ENCODE measurements at places on chromosomes 4 and X.

DNA sequence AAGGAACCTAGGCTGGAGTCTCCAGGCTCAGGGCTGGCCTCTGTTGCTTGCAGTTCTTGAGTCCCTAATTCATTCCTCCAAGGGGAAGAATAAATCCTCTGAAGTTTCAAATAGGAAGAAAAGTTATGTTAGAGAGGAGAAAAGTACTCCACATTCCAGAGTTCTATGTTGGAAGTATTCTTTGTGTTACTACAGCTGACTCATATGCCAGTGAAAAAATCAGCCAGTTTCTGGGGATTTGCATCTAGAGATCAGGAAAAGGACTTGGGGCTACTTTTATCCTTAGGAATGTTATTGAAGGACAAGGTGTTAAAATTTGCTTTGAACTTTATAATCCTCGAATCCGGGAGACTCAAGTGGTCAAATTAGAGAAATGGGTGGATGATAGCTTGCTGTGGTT is 11.7 kb upstream of the NUDT9 start:
- DNase-seq = no peak

DNA sequence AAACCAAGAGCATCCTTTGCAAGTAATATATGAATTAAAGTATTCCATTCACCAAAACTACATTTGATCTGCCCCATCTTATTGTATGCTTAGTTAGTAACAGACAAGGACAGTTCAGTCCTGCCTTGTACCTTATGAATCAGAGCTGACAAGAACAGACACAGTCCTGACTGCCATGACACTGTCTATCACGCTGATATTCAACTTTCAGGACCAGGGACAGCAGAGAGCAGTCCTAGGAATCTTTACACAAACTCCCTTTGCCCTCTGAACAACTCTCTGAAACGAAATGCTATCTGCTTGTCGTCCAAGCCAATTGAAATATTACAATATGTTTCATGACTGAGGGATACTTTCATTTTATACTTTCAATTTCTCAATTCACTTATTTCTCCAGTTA is 268.6 kb upstream of the VCX start:
- DNase-seq = no peak

DNA sequence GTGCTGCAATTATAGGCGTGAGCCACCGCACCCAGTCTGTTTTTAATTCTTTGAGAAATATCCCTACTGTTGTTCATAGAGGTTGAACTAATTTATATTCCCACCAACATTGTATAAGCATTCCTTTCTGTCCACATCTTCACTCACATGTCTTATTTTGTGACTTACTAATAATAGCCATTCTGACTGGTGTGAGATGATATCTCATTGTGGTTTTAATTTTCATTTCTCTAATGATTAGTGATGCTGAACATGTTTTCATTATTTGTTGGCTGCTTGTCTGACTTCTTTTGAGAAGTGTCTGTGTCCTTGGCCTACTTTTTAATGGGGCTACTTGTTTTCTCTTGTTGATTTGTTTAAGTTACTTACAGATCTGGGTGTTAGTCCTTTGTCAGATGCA is 310.9 kb upstream of the MAOA start:
- DNase-seq = no peak

- DNase-seq = no peak
Measured at GRCh38 chr4:1191621-1192020, 19.2 kb upstream of the SPON2 start.

DNA sequence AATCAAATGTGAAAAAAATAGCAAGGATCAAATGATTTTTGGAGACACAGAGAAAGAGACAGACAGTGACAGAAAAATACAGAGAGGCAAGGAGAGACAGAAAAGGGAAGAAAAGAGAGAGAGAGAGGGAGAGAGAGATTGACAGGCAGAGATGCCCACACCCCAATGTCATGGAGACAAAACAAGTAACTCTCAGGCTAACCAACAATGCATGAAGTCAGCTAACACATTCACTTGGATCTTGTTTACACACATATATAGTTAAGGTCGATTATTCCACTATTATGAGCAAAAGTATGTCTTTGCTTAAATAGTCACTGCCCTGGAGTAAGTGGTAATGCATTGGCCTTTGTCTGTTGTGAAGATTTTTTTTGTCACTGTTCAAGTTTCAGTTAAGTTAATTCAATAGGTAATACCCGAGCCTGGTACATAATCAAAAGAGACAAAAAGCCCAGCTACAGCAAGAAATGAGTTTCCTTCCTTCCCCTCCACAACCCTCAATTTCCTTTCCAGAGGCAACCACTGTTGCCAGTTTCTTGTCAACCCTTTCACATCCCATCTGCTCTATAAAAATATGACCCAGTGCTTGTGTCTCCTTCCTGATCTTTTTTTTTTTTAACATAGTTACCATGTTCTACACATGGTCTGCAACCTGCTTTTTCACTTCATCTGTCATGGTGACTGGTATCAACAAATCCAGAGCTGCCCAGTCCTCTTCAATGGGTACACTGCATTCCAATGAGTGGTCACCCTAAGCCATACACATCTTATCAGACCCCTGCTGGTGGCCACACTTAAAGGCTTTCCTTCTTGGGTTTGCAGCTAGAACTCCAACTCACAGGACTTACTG is 52.1 kb downstream of the PROM1 start:
- DNase-seq = no peak

- no peak for DNase-seq
Measured at GRCh38 chrX:72715546-72715945, 1.4 kb upstream of the PHKA1 start.

DNA sequence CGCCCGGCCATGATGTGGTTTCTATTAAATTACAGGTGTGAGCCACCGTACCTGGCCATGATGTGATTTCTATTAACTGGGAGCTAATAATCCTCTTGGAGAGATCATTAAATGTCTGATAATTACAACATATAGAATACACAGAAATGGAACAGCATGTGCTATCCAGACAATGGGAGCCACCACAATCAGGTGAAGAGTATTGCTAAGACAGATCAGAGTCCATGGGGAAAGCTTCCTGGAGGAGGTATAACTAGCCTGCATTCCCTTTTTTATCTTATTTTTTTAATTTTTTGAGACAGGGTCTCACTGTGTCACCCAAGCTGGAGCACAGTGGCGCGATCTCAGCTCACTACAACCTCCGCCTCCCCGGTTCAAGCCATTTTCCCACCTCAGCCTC is 146.8 kb downstream of the CHRNA9 start:
- no peak for DNase-seq

DNA sequence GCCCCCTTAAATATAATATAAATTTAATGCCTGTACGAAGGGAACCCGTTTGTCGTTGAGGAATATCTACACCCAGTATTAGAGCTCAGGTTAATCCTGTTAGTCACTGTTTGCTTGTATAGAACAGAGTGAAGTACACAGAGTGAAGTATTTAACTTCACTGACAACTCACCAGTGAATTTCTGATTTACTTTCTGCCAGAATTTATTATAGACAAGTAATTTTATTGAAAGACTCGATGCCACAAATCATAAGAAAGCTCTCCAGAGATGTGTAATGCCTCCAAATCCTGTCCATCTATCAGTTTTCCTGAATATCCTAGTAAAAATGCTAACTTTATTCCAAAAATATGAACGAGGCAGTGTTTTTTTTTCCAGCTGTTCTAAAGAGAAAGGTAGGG is 1.6 kb downstream of the GAB1 start:
- no peak for DNase-seq

GRCh38 chrX:129654652-129655546 is at the start of gene APLN:
TSS of gene APLN (minus strand) at chrX:129654956. CDS start at chrX:129654630, 326 bp downstream.
- no peak for DNase-seq

DNA sequence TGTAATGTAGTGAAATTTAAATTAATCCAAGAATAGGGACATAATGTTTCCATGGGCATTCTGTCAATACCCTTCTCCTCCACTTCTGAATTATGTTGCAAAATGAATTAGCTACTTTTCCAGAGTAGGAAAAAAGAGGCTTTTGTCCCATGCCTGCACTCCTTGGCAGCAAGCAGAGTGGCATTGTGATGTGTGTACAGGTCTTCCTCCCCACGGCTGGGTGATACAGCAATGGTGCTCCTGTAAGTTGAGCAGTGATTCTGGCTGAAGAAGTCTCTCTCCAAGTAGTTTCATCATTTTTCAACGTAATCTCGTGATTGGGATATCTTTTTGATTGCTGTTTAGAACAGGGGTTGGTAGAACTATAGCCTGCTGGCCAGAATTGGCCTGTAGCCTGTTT is 59.9 kb downstream of the KIT start:
- no peak for DNase-seq

- DNase-seq = no peak
Measured at GRCh38 chrX:5549512-5549911, 679.2 kb downstream of the NLGN4X start.

GRCh38 chr4:140724760-140725159 is 31.4 kb downstream of the TBC1D9 start:
- no peak for DNase-seq

- DNase-seq = peak; percentile 42
Measured at GRCh38 chrX:95703696-95704095, 980.9 kb upstream of the DIAPH2 start.

- DNase-seq = no peak
Measured at GRCh38 chrX:149682031-149682430, 29.8 kb upstream of the MAGEA11 start.

DNA sequence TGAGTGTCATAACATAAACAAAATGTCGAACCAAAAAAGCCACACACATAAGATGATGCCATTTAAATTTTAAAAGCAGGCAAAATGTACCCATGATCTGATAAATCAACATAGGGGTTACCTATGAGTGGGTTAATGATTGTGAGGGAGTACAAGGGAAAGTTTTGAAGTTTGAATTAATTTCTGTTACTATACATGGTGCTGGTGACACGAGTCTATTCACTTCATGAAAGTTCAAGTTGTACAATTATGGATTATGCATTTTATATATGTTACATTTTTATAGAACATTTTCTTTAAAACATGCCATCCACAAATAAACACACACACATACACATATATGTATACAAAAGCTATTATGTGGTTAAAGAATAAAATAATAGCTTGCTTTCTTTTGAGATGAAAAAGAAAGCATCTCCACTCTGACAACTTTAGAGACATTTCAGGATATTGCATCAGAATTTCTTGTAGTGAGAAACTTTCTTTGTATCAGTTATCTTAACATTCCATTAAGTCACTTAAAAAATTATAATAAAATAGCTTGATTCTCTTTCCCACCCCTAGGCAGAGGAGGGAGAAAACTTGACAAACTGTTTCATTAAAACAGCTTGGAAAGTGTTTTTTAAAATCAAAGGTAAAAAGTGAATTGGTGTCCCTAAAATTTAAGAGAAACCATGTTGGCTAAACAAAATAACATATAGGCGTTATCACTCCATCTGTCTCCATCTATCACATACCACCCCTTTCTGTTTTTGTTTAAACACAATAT is 891.8 kb upstream of the NDST4 start:
- no peak for DNase-seq

GRCh38 chr4:142703694-142704309 is 142.3 kb downstream of the INPP4B start:
- no peak for DNase-seq

- no peak for DNase-seq
Measured at GRCh38 chr4:112968451-112969159, 80.8 kb upstream of the ANK2 start.

DNA sequence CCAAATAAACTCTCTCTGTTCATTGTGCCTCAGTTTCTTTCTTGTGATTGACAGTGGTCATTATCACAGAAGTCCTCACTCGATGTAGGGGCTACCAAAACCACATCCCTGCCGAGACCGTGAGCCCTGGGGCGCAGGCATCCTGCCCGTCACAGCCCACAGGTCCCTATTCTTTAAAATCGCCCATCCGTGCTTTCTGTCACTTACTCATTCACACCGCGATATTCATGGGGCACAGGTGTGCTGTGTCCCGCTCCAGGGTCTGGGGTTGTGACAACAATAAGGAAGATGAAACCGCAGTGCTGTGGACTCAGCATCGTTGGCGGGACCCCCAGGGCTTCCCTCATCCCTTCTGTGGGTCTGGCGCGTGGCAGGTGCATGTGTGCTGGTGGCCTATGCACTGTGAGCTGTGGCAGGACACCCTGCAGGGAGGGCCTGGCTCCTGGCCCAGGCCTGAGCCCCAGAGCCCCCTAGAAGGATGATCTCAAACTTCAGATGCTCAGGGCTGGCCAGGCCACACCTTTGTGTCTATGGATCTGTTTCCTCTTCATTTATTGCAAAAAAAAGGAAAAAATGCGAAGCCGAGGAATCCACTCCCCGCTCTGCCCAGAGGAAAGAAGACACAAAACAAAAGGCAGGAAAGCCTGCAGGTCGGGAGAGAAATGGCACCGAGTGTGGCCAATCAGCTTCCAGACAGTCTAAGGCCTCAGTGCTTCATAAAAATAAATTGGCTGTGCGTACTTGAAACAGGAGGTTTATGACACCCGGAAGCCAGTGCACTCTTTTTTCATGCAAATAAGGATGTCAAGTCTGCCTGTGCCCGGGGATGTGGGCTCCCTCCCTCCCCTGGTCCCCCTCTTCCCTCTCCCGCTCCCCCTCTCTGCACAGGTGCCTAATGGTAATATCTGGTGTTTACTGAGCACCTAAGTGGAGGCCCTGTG is 109.5 kb upstream of the ADRA2C start:
- DNase-seq = no peak

DNA sequence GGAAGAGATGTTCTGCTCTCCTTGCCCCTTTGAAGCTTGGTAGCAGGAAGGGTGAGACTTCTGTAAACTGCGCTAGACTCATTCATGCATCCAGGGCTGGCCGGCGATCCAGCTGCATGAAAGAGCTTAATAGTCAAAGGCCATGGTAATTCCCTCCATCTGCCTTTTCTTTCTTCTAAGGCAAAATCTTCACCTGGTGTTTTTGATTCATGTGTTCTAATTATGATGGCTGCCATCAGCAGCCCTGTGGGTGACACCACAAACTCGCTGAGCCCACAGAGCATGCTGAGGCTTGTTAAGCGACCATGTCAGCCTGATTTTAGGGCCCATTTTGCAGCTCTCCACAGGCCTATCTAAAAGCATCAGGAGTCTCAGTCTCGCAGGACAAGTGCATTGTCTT is 450.1 kb upstream of the TENM3 start:
- DNase-seq = no peak

DNA sequence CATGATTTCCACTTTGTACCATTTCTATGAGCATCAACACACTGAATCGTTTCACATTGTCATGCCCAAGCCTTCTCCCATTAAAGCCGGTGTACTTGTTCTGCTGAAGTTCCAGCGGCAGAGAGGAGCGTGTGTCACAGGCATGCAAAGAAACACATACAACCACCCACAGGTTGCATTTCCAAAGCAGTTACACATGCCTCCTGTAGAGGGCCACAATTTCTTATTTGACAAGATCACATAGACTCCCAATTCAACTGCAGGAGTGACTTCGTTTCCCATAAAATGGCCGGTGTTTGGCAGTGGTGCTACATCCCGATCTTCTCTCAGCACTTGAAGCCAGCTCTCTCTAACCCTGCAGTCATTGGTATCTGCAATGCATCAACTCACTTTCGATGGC is 992.6 kb downstream of the NLGN4X start:
- no peak for DNase-seq

GRCh38 chr4:16106956-16107355 is 23.1 kb upstream of the PROM1 start:
- DNase-seq = no peak

- peak; percentile 59 for DNase-seq
Measured at GRCh38 chrX:53088136-53088974, 5.6 kb upstream of the KANTR start.

GRCh38 chrX:68648960-68649359 is 1.5 kb downstream of the STARD8 start:
- no peak for DNase-seq

GRCh38 chrX:24920769-24921168 is 95.0 kb downstream of the ARX start:
- no peak for DNase-seq

All from AG09319 (cell line).